ENCODE measurements at places on chromosomes 13 and 19.
A peak's percentile ranks its signal among the peaks of the same experiment; 100 is the strongest.

GRCh38 chr13:65553096-65553727 is 1676.9 kb downstream of the PCDH9 start:
- no peak for DNase-seq
- H3K4me3 ChIP-seq: no peak overlapping the region
- H3K36me3 ChIP-seq: no peaks in the 10 kb centered on the region
- no peaks in the 10 kb centered on the region for H3K27me3 ChIP-seq

DNA sequence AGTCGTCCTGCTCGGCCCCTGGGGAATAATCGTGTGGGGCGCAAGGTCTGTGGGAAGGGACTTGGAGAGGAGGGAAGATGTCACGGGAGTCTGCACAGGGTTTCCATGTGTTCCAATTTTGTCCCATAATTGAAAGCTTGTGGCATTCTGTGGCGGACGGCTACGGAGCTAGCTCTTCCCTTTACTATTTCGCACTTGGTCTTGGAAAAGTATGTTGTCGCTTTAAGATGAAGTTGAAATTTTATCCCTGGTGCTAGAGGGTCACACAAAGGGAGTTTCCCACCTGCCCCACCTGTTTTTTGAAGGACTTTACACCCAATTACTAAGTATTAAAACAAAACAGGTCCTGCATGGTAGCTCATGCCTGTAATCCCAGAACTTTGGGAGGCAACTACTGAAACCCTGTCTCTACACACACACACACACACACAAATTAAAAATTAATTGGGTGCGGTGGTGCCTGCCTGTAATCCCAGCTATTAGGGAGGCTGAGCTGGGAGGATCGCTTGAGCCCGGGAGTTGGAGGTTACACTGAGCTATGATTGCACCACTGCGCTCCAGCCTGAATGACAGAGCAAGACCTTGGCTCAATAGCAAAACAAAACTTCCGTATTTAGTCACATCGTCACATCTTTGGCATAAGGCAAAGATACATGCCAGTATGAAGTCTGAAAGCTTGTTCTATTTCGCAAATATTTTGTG is 967 bp upstream of the TPT1 start:
- peaks cover 9% of the 10 kb centered on the region for H3K36me3 ChIP-seq
- H3K27me3 ChIP-seq: no peaks in the 10 kb centered on the region
- H3K4me1 ChIP-seq: peaks cover 33% of the 10 kb centered on the region
- DNase-seq: no peak
- peak overlapping the region; percentile 94 for H3K27ac ChIP-seq
- peak overlapping the region; percentile 68 for H3K4me3 ChIP-seq

GRCh38 chr19:42420055-42420544 is 7.1 kb downstream of the LIPE start:
- peak; percentile 68 for DNase-seq
- H3K4me3 ChIP-seq: no peak overlapping the region
- no peaks in the 10 kb centered on the region for H3K36me3 ChIP-seq
- H3K27ac ChIP-seq: no peak overlapping the region
- H3K27me3 ChIP-seq: no peaks in the 10 kb centered on the region

DNA sequence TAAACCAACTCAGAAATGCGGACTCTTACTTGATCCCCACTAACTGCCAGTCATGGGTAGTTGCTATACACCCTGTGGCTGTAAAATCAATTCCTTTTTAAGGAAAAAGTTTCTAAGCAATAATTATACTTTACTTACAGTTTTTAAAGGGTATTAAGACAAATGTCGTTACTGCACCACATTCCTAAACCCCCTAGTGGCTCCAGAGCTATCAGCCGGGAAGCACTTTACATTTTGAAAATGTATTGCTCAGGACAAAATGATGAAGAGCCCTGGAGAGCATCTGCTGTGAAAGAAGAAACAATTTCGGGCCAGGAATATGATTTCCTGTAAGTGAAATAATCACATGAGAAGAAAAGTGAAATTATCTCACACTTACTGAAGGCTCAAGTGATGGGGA is 36.7 kb downstream of the DCLK1 start:
- no peak for DNase-seq
- no peaks in the 10 kb centered on the region for H3K4me1 ChIP-seq
- H3K4me3 ChIP-seq: no peak overlapping the region
- no peaks in the 10 kb centered on the region for H3K36me3 ChIP-seq
- H3K27me3 ChIP-seq: no peaks in the 10 kb centered on the region

DNA sequence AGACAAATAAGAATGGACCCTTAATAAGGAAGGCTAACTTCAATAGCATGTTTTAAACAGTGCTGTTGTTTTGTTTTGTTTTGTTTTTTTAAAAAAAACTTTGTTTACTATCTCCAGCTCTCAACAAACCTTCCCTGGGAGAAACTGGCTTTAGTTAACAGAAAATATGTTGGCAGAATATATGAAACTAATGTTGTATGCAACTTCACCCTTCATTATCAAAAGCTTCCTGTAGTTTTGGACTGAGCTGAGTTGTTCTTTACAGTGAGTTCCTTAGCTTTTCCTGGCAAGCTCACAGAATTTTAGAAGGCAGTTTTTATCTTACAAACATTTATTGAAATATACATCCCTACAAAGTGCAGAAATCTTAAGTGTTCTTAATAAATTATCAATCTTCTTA is 2480.7 kb upstream of the PCDH20 start:
- no peaks in the 10 kb centered on the region for H3K4me1 ChIP-seq
- no peaks in the 10 kb centered on the region for H3K27me3 ChIP-seq
- no peaks in the 10 kb centered on the region for H3K36me3 ChIP-seq
- no peak overlapping the region for H3K4me3 ChIP-seq
- no peak for DNase-seq

- H3K4me3 ChIP-seq: no peak overlapping the region
- no peaks in the 10 kb centered on the region for H3K27me3 ChIP-seq
- DNase-seq: peak; percentile 48
- H3K27ac ChIP-seq: no peak overlapping the region
- H3K4me1 ChIP-seq: no peaks in the 10 kb centered on the region
- H3K36me3 ChIP-seq: no peaks in the 10 kb centered on the region
Measured at GRCh38 chr19:39423258-39424086, 11.0 kb downstream of the PLEKHG2 start.

GRCh38 chr19:13604902-13605586 is 98.8 kb upstream of the CACNA1A start:
- H3K27me3 ChIP-seq: no peaks in the 10 kb centered on the region
- H3K4me1 ChIP-seq: no peaks in the 10 kb centered on the region
- H3K4me3 ChIP-seq: no peak overlapping the region
- H3K27ac ChIP-seq: no peak overlapping the region
- no peak for DNase-seq

DNA sequence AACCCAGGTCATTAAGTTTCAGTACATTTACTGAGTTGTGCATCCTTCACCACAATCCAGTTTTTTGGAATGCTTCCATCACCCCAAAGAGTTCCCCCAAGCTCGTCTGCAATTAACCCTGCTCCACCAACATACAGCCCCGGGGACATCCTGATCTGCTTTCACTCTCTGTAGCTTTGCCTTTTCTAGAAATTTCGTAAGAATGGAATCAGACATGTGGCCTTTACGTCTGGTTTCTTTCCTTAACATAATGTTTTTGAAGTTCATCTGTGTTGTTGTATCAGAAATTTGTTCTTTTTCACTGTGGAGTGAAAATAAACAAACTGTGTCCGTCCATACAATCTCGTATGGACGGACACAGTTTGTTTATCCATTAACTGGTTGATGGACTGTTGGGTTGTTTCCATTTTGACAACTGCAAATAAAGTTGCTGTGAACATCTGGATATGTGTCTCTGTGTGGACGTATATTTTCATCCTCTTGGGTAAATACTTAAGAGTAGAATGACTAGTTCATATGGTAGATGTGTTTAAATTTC is 2.9 kb downstream of the KLHL26 start:
- H3K27me3 ChIP-seq: no peaks in the 10 kb centered on the region
- H3K27ac ChIP-seq: no peak overlapping the region
- no peak for DNase-seq
- peaks cover 10% of the 10 kb centered on the region for H3K4me1 ChIP-seq
- no peaks in the 10 kb centered on the region for H3K36me3 ChIP-seq

DNA sequence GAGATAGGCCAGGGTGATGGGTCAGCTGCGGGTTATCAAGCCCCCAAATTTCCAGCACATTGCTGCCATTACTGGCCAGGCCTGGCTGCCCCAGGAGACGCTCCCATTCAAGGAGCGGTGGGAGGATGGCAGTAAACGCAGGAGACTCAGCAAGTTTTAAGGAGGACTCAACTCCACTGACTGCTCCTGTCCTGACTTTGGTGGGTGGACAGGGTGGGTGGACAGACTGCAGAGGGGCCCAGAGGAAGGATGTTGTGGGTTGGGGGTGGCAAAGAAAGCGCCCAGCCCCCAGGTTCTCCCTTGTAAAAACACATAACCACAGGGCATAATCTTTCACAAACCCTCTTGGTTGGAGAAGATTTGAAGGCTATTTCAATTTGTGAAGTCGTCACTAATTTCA is 4.4 kb downstream of the GJB6 start:
- no peaks in the 10 kb centered on the region for H3K36me3 ChIP-seq
- no peak for DNase-seq
- no peaks in the 10 kb centered on the region for H3K27me3 ChIP-seq
- H3K4me3 ChIP-seq: no peak overlapping the region

DNA sequence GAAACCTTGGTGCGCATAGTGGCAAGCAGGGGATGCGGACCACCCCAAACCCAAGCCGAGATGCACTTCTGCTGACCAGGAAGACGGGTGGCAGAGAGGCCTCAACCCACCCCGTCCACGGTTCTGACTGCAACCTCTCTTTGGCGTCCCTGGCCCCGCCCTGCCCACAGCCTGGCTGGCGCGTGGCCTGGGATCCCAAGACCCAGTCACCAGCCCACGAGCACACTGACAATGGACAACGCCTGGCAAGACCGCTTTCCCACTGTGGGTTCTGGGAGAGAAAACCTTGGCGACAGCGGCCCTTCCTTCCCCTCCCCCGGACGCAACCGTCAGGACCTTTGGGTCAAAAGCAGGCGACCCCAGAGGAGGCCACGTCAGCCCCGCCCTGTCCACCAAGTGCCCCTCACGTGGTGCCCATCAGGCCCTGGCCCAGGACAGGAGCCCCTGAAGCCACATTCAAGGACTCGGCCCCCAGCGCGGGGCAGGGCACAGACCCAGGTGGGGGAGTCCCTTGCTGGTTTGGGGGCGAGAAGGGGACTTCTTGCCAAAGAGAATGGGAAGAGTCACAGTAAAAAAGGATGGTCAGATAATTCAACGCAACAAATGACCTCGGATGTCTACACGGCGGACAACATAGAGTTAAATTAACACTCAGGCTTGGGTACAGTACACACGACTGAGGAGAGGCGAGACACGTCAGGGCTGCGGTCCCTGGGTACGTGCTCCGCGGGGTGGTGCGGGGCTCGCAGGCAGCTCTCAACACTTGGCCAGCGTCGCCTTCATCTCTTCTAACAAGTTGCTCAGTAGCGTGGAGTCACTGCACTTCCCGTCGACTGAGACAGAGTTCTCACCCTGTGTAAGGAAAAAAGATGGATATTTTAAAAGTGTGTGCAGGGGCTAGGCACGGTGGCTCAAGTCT is 5.0 kb downstream of the IZUMO4 start:
- no peak overlapping the region for H3K4me3 ChIP-seq
- no peaks in the 10 kb centered on the region for H3K4me1 ChIP-seq
- H3K27me3 ChIP-seq: no peaks in the 10 kb centered on the region
- DNase-seq: no peak

GRCh38 chr13:36101157-36101556 is 30.0 kb downstream of the DCLK1 start:
- no peaks in the 10 kb centered on the region for H3K4me1 ChIP-seq
- no peak overlapping the region for H3K27ac ChIP-seq
- H3K36me3 ChIP-seq: no peaks in the 10 kb centered on the region
- no peak overlapping the region for H3K4me3 ChIP-seq
- no peak for DNase-seq
